Motor neuron (in vitro differentiated cells): ENCODE measurements at places on chromosomes 2 and 18.

- ATAC-seq: no peak
Measured at GRCh38 chr2:241584436-241584835, 25.9 kb downstream of the BOK start.

GRCh38 chr2:109527079-109527478, 86.7 kb downstream of the SEPTIN10 start:
- ATAC-seq: no peak

GRCh38 chr2:238509151-238509835, 82.6 kb downstream of the ASB1 start:
- peak; percentile 80 for ATAC-seq

DNA sequence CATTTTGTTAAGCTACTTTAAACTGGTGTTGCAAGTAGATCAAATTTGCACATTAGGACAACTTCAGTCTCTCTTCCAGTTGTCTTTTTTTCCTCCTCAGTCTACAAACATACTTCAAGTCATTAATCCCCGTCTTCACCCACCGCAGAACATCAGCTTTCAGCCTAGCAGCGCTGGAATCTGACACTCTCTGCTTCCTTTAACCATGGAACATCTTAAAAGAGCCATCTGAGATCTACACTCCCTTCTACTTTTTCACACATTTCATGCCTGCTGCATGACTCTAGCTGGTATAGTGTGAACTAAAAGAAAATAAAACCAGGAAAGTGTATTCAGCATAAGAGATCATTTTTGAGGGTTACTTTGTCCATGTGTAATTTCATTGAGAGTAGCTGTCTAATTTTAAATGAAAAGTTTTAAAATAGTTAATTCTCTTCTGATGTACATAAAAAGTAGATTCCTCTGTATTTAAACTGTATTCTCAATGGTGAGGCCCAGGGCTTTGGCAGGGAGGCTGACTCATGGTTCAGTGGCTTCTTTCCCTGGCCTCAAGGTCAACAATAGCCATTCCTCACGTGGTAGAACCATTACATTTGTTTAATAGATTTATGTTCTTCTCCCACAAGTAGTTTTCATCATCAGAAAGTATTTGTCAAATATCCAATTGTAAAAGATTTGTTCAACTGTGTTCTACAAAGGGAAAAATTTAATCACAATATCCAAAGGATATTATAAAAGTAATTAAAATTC, 16.5 kb downstream of the SGPP2 start:
- peak; percentile 86 for ATAC-seq

DNA sequence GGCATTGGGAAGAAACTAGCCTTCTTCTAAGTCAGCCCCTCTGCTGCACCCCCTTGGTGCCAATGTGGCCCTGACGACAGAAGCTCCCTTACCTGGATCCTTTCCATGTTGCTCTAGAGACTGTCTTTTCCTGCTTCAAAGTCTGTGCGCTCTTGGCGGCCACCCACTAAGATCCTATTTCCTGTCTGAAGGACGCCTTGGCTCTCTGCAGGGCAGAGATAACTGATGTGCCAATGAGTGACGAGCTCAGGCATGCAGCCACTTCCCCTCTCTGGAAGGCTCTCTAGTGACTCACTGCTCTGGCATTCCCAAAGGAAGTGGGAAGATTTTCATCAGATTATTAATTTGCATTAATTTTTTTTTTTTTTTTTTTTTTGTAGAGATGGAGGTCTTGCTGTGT, 273.5 kb downstream of the CDH20 start:
- ATAC-seq: peak; percentile 96

GRCh38 chr2:227655454-227655853, 11.2 kb upstream of the SCYGR5 start:
- ATAC-seq: peak; percentile 74

- ATAC-seq: no peak
Measured at GRCh38 chr2:172606285-172606684, 50.4 kb downstream of the PDK1 start.

- no peak for ATAC-seq
Measured at GRCh38 chr2:11573418-11574175, 39.8 kb downstream of the GREB1 start.

GRCh38 chr2:163133602-163134001, 295.0 kb upstream of the KCNH7 start:
- no peak for ATAC-seq

DNA sequence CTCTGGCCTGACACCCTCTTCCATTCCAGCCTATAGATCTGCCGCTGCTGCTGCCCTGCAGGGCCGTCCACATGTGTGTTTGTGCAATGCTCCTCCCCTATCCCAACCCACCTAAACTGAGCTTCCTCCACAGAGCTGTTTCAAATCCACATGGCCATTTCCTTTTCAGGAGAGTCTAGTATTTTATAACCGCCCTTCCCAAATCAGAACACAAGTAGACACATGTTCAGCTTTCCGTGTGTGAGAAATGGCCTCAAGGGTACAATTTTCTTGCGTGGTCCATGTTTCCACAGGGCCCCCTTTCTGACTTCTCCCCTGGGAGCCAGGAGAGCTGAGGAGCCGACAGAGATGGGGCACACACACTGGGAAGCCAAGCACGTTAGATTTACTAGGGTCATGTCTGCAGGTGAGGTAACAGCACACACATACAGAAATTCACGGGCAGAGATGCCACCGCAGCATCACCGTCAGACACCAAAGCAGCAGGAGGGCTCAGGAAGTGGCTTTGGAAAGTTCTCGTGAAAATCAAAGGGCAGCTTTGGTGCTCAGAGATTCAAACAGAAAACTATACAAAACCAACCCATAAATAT, 102.9 kb upstream of the TGFA start:
- no peak for ATAC-seq

DNA sequence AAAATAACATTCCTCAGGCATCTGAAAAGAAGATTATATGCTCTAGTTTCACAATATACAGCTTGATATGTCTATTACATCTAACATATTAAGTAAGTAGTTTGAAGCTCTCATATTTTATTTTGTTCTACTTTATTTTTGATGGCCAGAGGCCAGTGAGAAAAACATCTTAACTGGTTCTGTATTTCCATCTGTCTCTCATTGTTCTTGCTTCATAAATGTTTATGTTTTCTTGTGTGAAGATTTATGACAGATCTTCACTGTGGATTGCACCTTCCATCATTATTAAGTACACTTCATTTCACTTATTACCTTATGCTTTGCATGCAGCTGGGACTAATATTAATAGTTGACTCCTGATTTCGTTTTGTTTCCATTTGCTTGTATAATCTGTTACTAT, 511.2 kb downstream of the TSN start:
- ATAC-seq: no peak
